ENCODE measurements at places on chromosomes 11 and 22.

GRCh38 chr11:19951558-19952115 lies 208.6 kb downstream of the DBX1 start:
- DNase-seq = no peak

- no peak for DNase-seq
Measured at GRCh38 chr11:59706518-59707285, 6.9 kb downstream of the OR10V1 start.

GRCh38 chr22:48070083-48070482 lies 1307.6 kb downstream of the TBC1D22A start:
- DNase-seq = no peak

- no peak for DNase-seq
Measured at GRCh38 chr22:50260801-50261614, 475 bp downstream of the MAPK12 start.

DNA sequence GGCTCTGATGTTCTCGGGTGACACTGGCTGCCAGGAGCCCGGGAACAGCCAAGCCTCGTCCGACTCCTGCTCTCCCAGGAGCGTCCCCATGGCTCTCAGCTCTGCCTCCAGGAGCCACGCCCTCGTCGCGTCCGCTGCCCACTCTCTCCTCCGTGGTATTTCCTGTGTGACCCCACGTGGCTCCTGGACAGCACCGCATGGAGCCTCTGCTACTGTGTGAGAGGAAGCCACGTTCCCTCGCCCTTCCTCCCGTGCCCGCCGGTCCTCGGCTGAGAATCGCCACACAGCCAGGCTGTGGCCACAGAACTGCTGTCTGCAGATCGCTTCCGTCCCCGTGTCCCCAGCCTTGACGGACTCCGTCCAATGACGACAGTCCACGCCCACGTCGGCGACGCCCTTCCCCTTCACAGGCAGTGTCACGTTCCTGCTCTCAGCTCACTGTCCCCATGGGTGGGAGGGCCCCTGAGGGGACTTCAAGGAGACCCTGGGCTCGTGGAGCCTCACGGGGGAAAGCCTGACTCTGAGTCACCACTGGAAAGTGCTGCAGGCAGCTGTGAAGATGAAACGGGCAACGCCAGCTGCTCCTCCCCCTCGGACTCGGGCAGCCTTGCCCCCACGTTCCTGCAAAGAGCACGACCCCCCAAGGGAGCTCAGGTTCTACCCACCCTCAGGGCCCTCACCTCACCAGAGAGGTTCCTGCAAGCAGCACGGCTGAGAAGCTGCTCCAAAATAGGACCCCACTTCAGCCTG lies 458.5 kb downstream of the BRD1 start:
- peak; percentile 50 for DNase-seq

- DNase-seq = no peak
Measured at GRCh38 chr11:7490535-7490934, 5.2 kb downstream of the OLFML1 start.

DNA sequence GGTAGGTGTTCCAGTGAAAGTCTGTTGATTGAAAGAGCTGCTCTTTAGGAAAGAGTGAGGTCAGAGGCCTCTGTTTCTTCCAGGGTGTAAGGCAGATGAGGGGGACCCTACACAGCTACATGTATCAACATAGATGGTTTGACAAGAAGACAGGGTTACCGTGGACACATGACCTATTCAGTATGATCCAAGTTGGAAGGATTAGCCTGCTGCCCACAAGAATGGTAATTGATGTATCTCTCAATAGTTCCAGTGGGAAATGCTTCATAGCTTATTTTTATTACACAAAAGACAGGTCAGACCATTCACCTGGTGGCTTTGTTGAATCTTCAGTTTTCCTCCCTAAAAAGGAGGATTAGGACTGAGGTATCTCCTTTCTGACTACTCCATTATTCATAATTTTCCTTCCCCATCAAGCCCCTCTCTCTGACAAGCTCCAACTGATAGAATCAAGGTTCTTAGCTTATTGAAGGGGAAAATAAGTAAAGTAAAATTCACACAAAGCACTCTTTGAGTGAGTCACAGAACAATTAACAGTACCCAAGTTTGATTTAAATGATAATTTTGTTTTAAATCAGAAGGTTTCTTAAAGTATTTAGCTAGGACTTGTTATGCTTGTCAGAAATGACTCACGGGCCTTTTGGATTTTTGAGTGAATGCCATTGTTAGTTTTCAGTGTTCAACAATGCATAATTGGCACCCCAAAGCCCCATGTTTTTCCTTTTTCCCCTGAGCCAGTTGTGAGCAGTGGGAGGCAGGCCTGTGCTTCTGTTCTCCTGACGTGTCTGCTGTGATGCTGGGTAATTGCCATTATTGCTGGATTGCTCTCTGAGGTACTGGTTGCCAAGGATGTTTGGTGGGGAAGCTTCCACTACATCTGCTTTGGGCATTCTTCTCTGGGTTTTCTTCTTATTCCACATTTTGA lies 373.2 kb downstream of the DDX10 start:
- DNase-seq = no peak

DNA sequence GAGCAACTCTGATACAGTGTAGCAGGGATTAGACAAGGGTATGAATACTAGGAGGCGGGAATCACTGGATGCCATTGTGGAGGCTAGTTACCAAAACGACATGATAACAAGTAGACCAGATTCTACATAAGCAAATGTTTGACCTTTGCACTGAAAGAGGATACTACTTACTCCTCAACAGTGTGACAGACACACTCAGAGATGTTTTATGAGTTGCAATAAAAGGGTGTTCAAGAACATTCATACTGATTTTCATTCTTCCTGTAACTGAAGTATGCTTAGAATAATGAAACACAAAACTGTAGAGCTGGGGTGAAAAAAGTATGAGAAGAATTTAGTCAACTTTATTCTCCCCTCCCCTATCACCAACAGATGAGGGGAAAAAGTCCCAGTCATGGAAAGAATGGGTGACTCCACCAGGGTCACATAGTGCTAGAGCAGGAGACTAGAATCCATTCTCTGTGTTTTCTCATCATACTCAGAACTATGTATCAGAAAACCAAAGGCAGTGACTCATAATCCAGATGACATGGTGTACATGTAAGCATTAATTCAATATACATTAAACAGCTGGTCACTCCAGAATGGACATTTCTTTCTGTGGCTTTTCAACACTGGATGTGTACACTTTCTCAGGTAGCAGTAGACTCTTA lies 32.8 kb downstream of the ARHGAP20 start:
- no peak for DNase-seq

DNA sequence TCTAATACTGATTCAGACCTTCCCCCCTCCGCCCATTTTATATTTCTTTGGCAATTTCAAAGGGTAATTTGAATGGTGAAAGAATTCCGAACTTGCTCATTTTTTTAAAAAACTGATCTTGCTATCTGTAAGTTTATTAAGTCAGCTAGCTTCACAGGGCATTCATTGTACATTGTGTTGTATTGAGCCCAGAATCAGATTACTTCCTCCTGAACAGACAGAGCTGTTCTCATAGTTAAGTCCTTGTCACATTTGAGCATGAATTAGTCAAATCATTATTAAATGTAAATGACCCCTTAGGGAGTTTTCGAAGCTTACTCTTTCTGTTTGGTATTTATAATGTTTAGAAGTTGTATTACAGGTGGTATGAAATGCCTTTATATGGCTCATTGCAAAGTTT lies 34.4 kb downstream of the CYP2R1 start:
- DNase-seq = no peak

- DNase-seq = no peak
Measured at GRCh38 chr11:92512204-92512569, 287.6 kb downstream of the FAT3 start.

- no peak for DNase-seq
Measured at GRCh38 chr22:48205161-48205560, 1442.7 kb downstream of the TBC1D22A start.
